ENCODE measurements at places on chromosomes 11 and 22.

DNA sequence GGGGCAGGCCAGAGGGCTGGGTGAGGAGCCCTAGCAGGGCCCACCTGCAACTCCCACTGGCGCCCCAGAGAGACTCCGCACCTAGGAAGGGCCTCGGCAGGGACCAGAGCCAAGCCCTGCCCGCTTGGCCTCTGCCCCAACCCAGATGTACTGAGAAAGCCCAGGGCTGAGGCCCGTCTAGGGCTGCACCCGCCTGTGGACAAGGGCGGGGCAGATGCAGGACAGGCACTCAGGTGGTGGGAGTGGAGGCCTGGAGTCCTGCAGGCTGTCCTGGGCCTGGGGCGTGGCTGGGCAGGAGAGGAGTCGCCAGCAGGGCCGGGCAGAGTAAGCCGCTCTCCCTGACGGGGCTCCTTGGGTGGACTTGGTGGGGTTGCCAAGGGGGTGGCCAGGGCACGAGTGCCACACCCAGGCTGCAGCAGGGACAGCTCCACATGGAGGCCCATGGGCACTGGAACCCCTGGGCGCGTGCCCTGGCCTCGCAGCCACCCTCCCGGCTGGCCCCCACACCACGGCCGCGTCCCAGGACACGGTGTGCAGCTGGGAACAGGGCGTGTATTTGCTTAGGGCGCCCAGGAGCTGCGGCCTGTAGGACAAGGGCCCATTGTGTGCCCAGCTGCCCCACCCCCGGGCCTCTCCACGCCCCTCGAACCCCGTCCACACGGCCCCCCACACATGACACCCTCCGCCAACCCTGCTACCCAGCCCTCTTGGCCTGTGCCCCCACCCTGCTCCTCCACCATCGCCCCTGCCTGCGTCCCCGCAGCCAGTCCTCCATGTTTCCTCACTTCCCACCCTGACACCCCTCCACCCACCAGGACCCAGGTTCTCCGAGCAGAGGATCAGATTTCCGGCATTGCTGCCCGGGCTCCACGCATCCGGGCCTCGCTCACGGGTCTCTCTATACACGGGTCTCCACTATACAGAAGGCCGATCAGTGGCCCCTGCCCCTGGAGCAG, 11.3 kb upstream of the PIM3 start:
- no peak for DNase-seq

DNA sequence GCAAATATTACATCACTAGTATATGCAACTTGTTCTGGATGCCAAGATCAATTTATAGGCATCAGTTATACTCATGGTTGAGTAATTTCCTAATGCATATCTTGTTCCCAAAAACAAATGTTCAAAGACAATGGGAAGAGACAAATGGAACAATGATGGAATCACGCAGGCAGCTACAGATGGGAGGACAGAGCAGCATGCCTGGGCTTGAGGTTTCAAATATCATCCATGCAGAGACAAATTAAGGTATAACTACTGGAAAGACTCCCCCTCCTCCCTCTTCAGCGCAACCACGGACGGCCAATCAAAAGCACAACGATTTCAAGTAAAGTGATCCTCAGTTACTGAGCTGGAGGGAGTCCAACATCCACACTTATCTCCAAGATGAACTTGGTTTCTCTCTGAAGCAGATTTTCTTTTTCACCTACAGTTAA, 106.8 kb downstream of the CCDC83 start:
- peak; percentile 40 for DNase-seq

- peak; percentile 75 for DNase-seq
Observed at GRCh38 chr11:19924716-19925115, 212.1 kb downstream of the NAV2 start.

DNA sequence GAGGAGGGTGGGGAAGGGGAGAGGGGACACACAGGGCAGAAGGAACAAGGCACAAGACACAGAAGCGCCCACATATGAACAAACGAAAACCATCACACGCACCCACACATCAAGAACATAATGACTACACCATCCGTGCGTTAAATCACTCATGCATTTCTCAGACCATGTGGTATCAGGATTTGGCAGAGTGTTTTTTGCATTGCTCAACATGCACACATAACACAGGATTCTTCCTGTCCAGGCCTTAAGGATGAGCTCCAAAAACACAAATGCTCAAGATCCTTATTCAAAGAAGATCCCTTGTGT, 309.5 kb downstream of the CADM1 start:
- peak; percentile 83 for DNase-seq

DNA sequence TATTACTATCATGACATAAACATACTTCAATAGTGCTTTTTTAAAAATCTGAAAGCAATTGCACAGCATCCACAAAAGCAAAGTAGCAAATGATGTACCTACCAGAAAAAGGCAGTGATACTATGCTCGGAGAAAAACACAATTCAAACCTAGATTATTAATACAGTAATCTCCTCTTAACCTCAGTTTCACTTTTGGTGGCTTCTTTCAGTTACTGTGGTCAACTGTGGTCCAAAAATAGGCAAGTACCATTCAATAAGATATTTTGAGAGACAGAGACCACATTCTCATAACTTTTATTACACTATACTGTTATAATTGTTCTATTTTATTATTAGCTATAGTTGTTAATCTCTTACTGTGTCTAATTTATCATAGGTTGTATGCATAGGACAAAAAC, 20.8 kb downstream of the KCNA4 start:
- no peak for DNase-seq

GRCh38 chr11:8168485-8169257, at the start of gene RIC3:
TSS of gene RIC3 (minus strand) at chr11:8169025. CDS start at chr11:8168989, 36 bp downstream.
- DNase-seq = no peak

DNA sequence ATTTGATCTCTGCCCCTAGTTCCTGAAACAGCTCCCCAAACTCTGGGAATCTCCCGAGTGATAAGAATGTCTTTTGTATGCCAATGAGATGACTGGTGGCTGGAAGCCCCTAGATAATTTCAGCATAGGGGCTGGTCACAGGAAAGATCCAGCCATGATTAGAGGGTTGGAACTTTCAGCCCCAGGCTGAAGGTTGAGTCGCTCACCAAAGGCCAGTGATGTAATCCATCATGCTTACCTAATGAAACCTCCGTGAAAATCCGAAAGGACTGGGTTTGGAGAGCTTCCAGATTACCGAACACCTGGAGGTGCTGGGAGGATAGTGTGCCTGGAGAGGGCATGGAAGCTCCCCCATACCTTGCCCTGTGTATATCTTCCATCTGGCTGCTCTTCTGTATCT, 26.0 kb downstream of the LRRC32 start:
- DNase-seq = no peak

GRCh38 chr11:75406338-75406777, 7.0 kb downstream of the RPS3 start:
- peak; percentile 29 for DNase-seq

DNA sequence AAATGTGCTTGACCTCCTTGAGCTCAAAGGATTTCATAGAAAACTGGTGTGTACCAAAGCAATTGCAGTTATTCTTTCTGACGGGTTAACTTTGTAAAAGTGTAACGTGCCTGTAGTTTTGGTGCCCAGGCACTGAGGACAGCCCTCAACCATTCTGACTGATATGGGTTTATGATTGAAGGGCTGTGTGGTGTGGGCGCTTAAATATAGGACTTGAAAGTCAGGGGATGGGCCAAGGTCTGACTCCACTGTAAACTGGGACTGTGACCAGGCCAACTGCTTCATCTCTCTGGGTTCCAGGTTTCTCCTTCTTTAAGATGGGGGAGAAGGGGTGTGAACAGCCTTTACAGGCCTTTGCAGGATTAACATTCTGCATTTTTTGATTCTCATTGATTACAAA, 191.1 kb upstream of the ARHGAP20 start:
- no peak for DNase-seq

DNA sequence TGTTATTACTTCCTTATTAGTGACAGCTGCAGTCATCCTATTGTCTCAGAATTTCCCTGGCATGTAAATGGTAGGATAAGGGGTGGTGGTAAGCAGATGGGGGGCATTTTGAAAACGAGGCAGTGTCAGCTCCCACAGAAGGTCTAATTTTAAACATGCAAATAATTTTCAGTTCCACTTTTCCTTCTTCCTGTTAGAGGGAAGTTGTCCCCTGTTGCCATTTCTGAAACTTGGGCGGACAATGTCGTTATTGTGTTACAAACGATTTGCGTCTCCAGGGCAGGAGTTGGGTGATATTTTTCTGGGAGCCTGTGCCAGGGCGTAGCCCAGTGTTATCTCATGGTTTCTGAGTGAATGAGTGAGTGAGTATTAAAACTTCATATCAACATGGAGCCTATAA, 7.4 kb downstream of the PTPRJ start:
- no peak for DNase-seq

DNA sequence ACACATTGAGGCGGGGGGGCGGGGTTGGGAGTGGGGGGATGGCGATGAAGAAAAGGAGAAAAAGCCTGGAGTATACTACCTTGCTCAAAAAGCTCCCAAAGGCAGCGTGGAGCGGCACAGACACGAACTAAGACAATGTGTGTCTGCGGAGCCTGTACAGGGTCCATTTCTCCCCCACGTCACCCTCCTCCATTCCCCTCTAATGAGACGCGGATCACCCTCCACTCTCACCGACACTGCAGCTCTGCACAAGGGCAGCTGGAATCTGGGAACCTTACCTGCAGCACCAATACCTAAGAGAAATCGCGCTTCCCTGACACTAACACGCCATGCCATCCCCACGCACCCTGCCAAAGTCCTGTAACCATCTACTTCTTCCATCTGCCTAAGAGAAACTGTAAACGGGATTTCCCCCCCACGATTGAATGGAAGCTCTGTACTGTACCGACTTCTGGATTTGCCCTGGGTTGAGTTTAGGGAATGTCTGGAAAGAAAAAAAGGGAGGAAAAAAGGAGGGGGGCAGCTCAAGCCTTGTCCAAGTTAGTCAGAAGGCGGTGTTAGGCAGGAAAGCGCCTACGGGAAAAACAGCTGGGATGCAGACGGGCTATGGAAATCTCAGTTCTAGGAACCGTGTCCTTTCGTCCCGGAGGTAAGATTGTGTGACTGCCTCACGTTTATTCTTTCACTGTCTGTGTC, 125.7 kb upstream of the C11orf58 start:
- peak; percentile 11 for DNase-seq

DNA sequence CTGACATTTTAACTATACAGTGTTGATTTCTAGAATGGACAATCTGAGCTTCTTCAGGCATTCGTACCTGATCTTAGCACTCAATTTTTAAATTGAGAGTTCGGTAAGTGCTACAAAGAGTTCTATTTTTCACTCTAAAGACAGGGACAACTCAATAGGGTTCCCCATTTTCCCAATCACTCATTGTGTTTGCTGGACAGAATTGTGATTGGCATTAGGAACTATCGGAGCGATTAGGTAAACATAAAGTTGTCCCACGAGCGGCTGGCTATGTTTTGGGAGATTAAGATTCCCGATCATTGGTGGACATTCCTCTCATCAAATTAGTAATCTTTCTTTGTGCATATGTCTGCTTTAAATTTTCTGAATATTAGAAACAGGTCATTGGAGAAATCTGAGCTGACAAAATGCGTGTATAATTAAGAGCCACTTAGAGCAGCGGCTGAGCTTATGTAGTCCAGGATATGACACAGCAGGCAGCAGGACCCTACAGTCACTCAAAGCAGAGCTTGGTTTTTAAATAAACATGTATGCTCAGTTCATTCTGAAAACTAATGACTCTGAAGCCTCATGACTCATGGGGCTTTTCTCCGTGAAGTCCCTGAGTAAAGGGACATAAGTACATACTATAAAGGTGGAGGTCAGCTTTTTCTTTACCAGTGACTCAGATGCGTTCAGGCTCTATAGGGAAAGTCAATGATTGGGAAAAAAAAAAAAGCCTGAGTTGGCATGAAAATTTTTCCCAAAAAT, 109.4 kb downstream of the GRIA4 start:
- peak; percentile 72 for DNase-seq

DNA sequence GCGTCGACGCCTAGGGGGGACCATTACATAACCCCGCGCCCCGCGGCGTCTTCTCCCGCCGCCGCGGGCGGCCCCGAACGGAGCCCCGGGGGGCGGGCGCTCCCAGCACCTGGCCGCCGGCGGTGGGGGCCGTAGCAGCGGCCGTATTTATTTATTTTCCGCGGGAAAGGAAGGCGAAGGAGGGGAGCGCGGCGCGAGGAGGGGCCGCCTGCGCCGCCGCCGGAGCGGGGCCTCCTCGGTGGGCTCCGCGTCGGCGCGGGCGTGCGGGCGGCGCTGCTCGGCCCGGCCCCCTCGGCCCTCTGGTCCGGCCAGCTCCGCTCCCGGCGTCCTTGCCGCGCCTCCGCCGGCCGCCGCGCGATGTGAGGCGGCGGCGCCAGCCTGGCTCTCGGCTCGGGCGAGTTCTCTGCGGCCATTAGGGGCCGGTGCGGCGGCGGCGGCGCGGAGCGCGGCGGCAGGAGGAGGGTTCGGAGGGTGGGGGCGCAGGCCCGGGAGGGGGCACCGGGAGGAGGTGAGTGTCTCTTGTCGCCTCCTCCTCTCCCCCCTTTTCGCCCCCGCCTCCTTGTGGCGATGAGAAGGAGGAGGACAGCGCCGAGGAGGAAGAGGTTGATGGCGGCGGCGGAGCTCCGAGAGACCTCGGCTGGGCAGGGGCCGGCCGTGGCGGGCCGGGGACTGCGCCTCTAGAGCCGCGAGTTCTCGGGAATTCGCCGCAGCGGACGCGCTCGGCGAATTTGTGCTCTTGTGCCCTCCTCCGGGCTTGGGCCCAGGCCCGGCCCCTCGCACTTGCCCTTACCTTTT, at the start of gene EP300:
Gene EP300, plus strand, starts transcription at position 570 of the 795 bp plus-strand sequence. CDS start 413 bp downstream, outside the sequence.
- DNase-seq = peak; percentile 74

GRCh38 chr11:64224151-64224890, 1.7 kb downstream of the TRPT1 start:
- DNase-seq = no peak

DNA sequence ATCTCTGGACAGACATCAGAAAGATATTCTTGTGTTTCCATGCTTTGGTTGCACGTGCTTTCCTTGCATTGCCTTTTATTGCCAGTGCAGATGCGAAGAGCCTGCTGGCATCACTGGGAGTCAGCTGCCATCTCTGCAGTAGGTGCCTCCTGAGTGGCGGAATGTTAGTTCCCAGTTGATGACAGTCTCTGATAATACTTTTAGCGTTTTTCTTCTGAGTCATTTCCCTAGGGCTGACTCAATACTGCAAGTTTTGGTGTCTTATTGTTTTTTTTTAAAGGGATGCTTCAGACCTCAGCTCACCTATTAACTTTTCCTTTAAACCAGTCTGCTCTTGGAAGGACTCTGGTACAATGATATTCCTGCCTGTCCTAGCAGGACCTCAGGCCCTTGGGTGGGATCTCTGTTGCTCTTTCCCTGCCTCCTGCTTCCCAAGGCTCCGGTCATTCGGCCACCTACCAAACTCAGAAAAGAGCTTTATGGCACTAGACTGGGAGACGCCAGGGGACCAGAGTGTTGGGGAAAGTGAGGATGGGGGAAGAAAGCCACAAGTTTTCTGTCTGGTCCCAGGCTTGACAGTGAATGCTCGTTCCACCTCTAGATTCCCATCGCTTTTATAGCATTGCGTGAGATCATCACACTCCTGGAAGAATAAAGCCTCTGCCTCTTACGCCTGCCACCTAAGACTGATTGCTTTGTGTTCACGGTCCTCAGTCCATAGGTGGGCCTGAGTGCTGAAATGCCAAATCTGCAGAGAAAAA, 308.7 kb downstream of the DDX10 start:
- peak; percentile 49 for DNase-seq

DNA sequence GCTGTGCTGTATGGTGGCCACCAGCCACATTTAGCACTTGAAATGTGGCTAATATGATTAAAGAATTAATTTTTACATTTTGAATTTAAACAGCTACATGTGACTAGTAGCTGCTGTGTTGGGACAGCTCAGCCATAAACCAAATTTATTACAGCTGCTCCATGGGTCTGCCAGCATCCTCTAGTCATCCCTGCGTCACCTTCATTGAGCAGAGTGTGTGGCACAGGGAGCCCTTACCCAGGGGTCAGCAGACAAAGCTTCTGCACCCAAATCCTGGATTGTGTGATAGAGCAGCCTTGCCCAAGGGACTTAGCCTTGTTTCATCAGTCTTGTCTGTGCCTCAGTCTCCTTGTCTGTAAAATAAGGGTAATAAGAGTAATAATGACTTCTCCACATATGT, 19.4 kb upstream of the ACCSL start:
- DNase-seq = no peak
